NCI-H524 treated with DMSO at 0.1 percent for 48 hours (cell line): ENCODE measurements at places on chromosomes 3 and 15.

DNA sequence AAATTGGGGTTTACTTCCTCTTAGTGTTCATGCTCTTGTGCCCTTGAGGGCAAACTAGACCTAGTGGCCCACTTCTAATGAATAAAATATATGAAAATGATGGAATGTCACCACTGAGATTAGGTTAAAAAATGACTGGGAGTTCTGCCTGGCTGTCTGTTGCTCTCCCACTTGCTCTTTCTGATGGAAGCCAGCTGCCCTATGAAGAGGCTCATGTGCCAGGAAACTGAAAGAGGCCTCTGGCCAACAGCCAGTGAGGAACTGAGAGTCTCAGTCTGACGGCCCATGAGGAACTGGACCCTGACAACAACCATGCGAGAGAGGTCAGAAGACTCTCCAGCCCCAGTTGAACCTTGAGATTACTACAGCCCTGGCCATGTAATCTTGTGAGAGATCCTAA lies 107.1 kb upstream of the FHIT start:
- DNase-seq = no peak

GRCh38 chr3:150388498-150389418 lies 19.3 kb upstream of the TSC22D2 start:
- DNase-seq = no peak

DNA sequence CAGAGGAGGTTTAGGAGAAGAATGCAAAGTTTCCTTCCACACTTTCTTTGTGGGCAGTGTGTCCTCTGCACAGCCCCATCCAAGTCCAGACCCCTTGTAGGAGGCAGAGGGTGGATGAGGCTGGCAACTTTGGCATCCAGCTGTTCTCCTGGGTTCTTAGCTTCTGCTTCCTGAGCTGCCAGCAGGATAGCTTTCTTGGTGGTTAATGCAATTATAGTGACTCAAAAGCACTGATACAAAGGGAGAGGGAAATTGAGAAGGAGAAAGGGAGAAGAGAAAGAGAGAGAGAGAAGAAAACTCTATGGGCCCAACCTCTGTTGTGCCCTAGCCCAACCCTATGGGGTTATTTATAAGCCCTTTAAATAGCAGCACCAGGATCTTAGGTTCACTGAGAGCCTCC lies 4.5 kb upstream of the TNFAIP8L3 start:
- no peak for DNase-seq

- DNase-seq = no peak
Observed at GRCh38 chr15:99706557-99707303, 26.5 kb downstream of the LYSMD4 start.

GRCh38 chr15:99440551-99441443 lies 125.0 kb upstream of the MEF2A start:
- no peak for DNase-seq

DNA sequence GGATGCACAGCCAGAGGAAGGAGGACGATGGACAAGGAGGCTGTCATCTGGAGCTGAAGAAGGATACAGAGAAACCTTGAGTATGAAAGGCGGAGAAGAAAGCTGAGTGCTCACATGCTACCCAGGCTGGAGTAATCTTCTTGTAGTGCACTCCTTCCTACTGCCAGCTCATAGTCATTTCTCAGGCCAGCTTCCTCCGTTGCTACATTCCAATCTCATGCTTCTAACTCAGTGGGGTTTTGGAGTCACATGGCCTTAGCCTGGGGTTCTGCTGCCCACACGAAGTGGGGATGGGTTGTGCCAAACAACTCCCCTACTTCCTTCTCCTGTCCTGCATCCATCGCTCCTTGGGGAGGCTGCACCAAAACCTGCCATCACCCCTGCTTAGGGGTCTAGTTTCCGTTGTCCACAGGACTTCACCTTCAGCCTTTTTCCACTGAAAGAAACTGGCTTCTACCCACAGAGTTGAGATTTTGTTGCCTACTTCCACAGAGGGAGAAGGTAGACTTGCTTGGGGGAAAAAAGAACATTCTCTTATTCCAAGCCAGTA lies 239.9 kb downstream of the EPHB1 start:
- DNase-seq = no peak

- DNase-seq = no peak
Observed at GRCh38 chr3:14884665-14885064, 62.7 kb upstream of the NR2C2 start.

DNA sequence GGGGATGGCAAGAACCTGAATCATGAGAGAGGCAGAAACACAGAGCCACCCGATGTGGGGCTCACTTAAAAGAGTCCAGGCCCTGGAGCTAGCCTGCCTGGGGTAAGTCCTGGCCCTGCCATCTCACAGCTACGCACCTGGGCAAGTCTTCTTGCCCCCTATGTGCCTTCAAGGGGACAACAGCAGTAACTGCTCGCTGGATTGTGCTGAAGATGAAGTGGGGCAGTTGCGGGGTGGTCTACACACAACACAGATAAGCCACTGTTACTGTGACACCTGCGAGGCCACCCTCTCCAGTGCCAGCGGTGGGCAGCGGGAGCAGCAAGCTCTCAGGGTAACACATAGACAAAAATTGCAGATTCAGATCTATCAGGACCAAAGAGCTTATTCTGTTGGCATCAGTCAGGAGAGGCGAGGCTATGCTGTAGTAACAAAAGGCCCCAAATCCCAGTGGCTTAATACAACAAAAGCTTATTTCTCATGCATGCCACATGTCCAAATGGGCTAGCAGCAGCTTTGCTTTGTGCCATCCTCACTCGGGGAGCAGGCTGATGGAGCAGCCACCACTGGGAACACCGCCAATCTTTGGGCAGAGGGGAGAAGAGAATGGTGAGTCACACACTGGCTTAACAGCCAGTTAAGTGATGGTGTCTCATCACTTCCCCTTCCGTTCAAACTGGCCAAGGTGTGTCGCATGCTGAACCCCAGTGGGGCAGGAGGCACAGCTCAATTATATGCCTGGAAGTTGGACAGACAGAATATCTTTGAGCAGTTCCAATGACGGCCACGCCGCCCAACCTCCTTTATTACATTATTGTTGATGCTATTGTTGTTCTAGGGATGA lies 78.3 kb downstream of the WNT7A start:
- no peak for DNase-seq

DNA sequence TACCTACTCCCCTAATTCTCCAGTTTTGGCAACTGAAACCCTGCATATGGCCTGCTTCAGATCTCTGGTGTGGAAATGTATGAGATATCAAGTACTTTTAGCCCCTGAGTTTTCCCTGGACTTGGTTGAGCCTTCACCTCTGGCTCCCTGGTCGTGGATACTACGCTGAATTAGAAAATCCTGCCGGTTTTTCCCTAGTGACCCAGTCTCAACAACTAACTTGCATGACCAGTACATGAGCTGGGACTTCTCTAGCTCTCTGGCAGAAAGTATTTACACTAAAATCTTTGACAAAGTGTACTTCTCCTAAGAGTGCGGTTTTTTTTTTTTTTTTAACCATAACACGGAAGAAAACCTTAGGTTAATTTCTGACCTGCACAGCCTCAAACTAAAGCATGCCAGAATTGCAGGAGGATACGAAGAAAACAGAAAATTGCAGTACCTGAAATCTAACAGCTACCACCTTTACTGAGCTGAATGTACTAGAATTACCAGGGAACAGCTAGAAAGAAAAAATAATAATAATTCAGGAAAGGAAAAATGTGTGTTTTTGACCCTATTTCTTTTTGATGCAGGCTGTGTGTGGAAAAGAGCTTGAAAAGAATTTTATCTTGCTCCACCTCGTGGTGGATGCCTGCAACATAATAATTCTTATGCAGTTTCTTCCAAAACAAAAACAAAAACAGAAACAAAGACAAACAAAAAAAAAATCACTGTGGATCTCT lies 165.6 kb downstream of the GMNC start:
- no peak for DNase-seq

GRCh38 chr3:10242182-10243065 lies 5.8 kb upstream of the TATDN2 start:
- DNase-seq = no peak

- no peak for DNase-seq
Observed at GRCh38 chr3:31274326-31275024, 258.2 kb upstream of the STT3B start.

GRCh38 chr3:194577986-194578905 lies 55.0 kb downstream of the TMEM44 start:
- DNase-seq = no peak
